CD4-positive, alpha-beta T cell treated with Interferon alpha-2 for 1 hour (primary cell): ENCODE measurements at places on chromosomes 16 and 17.

- no peak for DNase-seq
These were observed 11.3 kb downstream of the WWP2 start for GRCh38 chr16:69773260-69773947.

DNA sequence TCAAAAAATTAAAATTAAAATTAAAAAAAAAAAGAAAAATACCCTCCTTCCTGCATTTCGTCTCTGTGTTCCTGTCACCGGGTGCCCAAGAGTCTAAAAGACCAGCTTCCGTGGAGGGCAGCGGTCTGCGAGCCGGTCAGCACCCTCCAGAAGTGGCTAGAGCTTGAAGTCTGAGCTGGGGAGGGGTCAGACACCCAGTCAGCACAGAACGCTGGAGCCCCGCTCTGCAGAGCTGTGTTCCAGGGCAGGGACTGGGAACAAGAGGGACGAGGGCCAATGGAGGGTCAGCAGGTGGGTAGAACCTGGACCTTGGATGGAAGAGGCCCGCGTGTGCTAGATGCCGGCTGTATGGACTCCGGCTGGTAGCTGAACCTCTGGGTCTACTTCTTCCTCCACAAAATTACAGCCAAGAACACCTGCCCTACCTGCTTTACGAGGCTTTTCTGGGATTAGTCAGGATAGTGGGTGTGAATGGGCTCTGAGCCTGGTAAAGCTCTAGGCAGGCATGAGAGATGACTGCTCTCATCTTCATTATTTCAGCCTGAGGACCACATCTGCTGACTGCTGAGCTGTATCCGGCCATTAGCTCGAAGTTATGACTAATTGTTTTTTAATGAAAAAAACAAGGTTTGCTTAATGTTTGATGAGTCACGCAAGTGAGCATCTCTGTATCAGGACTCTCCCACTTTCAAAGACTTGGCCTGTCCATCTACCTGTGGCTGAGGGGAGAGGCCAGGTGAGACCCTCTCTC lies 5.9 kb downstream of the TRPV1 start:
- DNase-seq, result no peak

GRCh38 chr16:4060009-4060408 lies 56.2 kb downstream of the ADCY9 start:
- DNase-seq, result peak; percentile 59

DNA sequence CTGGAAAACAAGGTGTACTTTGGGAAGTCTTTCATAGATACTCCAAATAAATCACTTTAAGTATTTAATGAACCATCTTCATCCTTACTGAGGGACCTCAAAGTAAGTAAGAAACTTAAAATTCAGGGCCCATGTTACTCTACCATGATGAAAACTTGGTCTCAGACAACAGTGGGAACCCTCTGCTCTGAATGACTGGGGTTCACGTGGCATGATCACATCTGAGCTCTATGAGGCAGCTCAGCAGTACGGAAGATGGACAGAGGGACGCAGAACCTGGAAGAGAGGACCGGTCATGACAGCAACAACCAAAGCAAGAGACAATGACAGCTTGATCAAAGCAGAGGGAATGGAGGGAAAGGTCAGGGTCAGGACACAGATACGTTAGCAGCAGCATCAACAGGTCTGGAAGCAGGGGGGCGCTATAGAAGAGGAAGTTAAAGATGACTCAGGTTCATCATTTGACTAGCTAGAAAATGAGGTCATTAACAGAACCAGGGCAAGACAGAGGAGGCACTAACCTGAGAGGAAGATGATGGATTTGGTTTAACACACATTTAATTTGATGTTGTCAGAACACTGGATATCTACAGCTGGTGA lies 9.5 kb downstream of the XPO6 start:
- DNase-seq, result no peak

DNA sequence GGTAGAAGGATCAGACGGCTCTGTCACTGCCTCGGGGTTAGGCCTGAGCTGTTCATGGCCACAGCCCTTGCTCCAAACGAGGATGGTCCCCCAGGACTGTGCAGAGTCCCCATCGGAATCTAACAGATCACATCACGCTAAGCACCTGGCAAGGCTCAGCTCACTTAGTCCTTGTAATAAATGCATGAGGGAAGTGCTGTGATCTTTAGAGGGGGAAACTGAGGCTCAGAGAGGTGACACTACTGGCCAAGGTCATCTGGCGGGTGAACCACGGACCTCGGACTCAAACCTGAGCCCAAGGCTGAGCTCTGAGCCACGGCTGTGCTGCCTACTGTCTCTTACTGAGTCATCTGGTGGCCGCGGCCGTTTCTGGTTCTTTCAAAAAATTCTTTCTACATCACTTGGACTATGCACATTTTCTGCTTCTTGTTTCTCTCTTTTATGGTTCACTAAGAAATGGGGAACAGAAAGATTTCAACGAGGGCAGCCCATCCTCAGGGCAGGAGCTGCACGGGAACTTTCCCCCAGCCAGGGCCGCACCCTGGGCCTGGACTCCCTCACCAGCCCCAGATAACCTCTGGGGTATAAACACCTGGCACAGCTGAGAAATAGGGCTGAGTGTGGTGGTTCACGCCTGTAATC lies 55.6 kb downstream of the COTL1 start:
- peak; percentile 28 for DNase-seq

GRCh38 chr17:17778308-17779014 lies 58.3 kb downstream of the SREBF1 start:
- DNase-seq, result no peak

GRCh38 chr17:37741341-37742115 lies 3.3 kb downstream of the HNF1B start:
- no peak for DNase-seq

- no peak for DNase-seq
These were observed 11.3 kb upstream of the TRAP1 start for GRCh38 chr16:3728424-3729160.

GRCh38 chr17:76439314-76439928 lies 13.5 kb downstream of the UBE2O start:
- DNase-seq, result no peak

- no peak for DNase-seq
These were observed 64.7 kb downstream of the MRC2 start for GRCh38 chr17:62692159-62692651.

GRCh38 chr16:73545755-73546154 lies 497.8 kb upstream of the ZFHX3 start:
- DNase-seq, result no peak

GRCh38 chr17:81403671-81404534 lies 8.6 kb downstream of the BAHCC1 start:
- DNase-seq, result no peak

GRCh38 chr17:73733517-73733916 lies 89.3 kb upstream of the SDK2 start:
- no peak for DNase-seq

- no peak for DNase-seq
These were observed 6.2 kb upstream of the CD300LG start for GRCh38 chr17:43840814-43841213.

- no peak for DNase-seq
These were observed 397.4 kb downstream of the NPIPA8 start for GRCh38 chr16:17939122-17939536.

DNA sequence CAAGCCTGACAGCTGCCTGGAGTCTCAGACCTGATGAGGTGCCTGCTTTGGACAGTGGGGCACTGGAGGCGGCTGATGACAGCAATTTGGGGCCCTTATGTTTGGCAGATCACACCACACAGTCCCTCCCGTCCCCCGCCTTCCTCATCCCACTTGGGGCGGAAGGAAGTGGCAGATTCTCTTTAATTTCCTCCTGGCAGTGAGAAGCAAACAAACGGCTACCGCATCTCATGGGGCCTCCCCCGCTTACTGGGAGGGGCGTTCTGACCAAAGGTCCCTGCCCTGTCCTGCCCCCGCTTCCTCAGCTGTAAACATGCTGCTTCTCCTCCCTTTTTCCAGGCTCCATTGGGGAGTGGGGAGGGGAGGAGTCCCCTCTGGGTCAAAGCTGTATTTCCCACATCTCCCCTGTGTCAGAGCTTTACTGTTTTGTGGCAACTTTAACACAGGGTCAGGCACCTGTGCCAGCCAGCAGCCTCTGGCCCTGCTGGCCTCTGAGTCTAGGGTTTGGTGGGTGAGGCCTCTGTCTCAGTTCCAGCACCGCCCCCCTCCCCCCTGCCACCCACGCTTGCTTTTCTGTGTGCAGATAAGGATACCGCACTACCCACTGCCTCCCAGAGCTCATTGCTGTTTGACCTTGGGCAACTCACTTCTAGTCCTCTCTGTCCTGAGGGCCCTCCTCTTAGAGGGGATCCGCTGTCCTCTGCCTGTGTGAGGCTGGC lies 5.4 kb upstream of the NFATC3 start:
- peak; percentile 81 for DNase-seq

GRCh38 chr17:75856062-75856756 lies 1.1 kb upstream of the WBP2 start:
- DNase-seq, result no peak

- no peak for DNase-seq
These were observed 75.9 kb downstream of the PRKCA start for GRCh38 chr17:66378296-66378695.

- DNase-seq, result no peak
These were observed 18.0 kb downstream of the ADAM11 start for GRCh38 chr17:44776628-44777393.

GRCh38 chr17:79188048-79188447 lies 113.4 kb downstream of the ENGASE start:
- no peak for DNase-seq

GRCh38 chr16:25868706-25869370 lies 177.1 kb downstream of the HS3ST4 start:
- no peak for DNase-seq

GRCh38 chr16:61617219-61617783 lies 418.9 kb downstream of the CDH8 start:
- DNase-seq, result no peak

- no peak for DNase-seq
These were observed 53.1 kb downstream of the TEX2 start for GRCh38 chr17:64209983-64210382.

DNA sequence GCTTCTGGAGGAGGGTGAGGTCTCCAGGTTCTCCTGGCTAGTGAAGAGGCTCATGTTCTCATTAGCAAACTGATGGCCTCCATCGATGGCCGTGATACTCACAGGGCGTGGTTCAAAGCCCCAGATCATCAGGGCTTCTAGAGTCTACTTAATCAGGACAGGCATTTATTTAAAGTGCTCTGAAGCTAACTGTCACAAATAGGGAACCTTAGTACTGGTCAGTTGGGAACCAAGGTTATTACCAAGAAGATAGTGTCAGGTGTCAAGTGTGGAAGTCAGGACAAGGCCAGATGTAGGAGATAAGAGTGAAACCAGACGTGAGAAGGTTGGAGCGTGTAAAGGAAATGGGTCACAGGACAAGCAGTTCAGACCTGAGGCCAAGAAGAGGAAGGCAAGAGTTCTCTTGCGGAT lies 56.9 kb downstream of the PIGL start:
- DNase-seq, result no peak

- DNase-seq, result no peak
These were observed 9.9 kb downstream of the CASC3 start for GRCh38 chr17:40150276-40150675.

- DNase-seq, result no peak
These were observed 231.1 kb downstream of the CDH13 start for GRCh38 chr16:82857693-82858365.

DNA sequence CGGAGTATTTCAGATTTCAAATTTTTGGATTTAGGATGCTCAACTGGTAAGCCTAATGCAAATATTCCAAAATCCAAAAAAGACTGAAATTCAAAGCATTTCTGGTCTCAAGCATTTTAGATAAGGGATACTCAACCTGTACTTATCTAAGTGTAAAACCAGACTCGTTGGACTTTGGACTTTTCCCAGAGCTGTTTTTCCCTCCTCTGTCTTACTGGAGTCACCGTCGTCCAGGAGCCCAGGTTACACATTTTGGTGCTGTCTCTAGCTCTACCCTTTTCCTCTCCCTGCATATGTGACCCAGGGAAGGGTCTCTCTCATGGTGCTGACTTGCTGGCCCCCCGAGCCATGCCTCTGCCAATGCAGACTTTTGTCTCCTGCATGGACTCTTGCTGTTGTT lies 46.0 kb upstream of the MMP2 start:
- DNase-seq, result no peak

DNA sequence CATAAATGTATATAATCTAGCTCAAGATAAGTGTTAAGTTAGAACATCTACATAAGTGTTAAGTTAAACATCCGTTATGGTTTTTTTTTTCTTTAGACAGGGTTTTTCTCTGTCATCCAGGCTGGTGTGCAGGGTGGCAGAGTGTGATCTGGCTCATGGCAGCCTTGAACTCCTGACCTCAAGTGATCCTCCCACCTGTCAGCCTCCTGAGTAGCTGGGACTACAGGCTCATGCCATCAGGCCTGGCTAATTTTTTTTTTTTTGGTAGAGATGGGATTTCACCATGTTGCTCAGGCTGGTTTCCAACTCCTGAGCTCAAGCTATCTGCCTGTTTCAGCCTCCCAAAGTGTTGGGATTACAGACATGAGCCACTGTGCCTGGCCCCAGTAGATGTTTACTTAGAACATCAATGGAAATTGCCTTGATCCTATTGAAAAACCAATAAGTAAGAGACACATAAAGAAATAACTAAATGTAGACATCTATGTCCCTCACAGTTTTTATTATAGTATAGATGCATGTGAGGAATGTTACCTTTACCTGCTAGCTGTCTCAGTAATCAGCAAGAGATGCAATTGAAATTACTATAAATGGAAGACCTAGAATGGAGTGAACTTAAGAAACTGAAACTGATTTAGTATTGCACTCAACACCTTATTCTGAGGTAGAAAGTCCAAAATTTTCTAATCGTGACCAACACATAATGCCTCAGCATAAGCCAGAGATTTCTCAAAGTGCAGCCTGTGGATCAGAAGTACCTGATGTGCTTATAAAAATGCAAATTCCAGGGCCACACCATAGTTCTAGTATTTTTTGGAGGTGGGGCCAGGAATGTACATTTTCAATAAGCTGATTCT lies 5.5 kb upstream of the FAM20A start:
- no peak for DNase-seq

GRCh38 chr17:74453665-74454196 lies 12.7 kb upstream of the CD300A start:
- DNase-seq, result peak; percentile 81

- DNase-seq, result no peak
These were observed at the start of gene AANAT for GRCh38 chr17:76467366-76467765. Gene AANAT, plus strand, starts transcription at chr17:76467603. Its CDS starts 1,144 bp downstream, at chr17:76468747.

DNA sequence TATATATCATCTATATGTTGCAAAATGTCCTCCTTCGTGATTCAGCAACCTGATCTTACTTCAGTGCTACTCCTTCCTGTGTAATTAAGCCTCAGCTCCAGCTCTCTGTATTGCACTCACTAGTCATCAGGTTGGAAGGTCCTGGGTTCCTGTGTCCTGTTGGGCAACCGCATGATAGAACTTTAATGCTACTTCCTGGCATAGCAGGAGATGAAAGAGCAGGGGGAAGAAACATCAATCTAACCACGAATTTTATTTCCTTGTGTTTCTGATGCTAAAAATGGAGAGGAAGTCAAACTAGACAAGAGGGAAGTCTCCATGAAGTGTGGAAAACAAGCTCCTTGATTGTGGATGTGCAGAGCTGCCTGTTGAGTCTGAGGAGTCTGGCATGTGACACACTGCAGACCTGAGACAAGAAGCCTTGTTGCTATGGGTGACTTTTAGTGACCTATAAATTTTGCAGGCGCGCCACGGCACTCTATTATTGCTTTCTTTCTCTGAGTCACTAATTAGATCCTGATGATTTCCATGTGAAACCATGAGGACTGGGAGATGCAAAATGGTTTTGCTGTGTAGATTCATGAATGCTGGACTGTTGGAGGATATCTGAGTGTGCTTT lies 25.6 kb downstream of the IGSF6 start:
- DNase-seq, result peak; percentile 57
